ENCODE measurements at places on chromosomes 5 and 9.

GRCh38 chr9:135526730-135527571 lies 5.7 kb downstream of the LCN1 start:
- no peaks in the 10 kb centered on the region for H3K4me1 ChIP-seq
- H3K4me3 ChIP-seq: no peak overlapping the region
- H3K27ac ChIP-seq: no peak overlapping the region
- DNase-seq: peak; percentile 18

DNA sequence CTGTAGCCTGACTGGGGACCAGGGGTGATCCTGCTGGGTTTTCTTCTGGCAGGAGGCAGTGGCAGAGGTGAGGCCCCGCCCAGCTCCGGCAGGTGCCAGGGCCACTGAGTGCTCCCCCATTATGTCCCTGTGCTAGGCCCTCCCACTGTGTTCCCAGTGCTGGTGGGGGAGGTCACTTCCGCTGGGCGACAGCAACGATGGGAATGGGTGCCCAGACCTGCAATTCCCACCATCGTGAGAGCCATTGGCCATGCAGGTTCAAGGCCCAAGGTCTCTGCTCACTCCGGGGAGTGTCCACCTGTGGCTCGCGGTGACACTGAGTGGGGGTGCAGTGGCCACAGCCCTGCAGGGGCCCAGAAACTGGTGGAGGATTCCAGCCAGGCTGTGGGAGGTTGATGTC lies 98.6 kb downstream of the RXRA start:
- H3K27me3 ChIP-seq: no peaks in the 10 kb centered on the region
- DNase-seq: no peak
- peaks cover 15% of the 10 kb centered on the region for H3K4me1 ChIP-seq
- no peak overlapping the region for H3K4me3 ChIP-seq
- peaks cover 79% of the 10 kb centered on the region for H3K36me3 ChIP-seq
- H3K27ac ChIP-seq: no peak overlapping the region

GRCh38 chr5:52255308-52255707 lies 532.4 kb upstream of the ITGA1 start:
- no peaks in the 10 kb centered on the region for H3K4me1 ChIP-seq
- H3K27ac ChIP-seq: no peak overlapping the region
- H3K4me3 ChIP-seq: no peak overlapping the region
- no peaks in the 10 kb centered on the region for H3K27me3 ChIP-seq

DNA sequence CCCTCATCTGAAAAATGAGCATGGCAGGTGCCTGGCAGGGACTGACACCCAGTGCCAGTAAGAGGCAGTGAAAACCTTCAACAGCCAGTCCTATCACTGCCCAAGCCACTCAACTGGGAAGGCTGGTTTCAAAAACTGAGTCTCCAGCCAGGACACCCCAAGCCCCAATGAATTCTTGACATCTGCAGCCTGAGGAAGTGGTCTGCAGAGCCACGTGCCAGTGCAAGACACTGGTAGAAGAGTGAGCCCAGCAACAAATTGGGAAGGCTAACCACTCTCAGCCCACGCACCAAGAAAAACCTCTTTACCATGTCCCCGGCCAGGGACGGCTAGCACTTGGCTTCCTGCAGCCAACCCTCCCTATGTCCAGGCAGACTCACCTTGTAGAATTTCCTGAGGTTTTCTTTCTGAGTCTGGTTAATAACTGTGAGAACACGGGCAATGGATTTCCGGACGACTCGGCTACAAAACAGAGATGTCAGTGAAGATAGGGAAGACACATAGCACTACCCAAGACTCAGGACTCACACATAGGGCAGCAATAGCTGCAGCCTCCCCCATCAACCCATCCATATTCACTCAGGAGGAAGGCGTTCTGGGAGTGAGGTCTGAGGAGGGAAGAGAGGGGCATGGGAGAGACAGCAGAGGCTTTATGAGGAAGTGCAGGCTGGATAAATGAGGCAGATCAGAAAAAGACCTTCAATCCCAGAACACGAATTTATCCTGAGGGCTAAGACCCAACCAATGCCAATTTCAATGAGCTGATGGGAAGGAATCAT lies 1.8 kb downstream of the RPL35 start:
- DNase-seq: no peak
- H3K4me1 ChIP-seq: peaks cover 51% of the 10 kb centered on the region
- peak overlapping the region; percentile 91 for H3K4me3 ChIP-seq
- H3K27ac ChIP-seq: no peak overlapping the region
- peaks cover 46% of the 10 kb centered on the region for H3K36me3 ChIP-seq

- no peak for DNase-seq
- H3K27ac ChIP-seq: no peak overlapping the region
- H3K4me1 ChIP-seq: peaks cover 8% of the 10 kb centered on the region
- no peak overlapping the region for H3K4me3 ChIP-seq
- H3K36me3 ChIP-seq: no peaks in the 10 kb centered on the region
- no peaks in the 10 kb centered on the region for H3K27me3 ChIP-seq
These were observed 47.7 kb upstream of the BOD1 start for GRCh38 chr5:173664154-173664526.
